Activated naive CD8-positive, alpha-beta T cell treated with anti-CD3 and anti-CD28 coated beads for 36 hours (primary cell): ENCODE measurements at places on chromosomes 12 and 14. TPM values are rescaled to one million over a fixed set of nuclear protein-coding genes. Genes with fewer than 3 reads are reported as not detected.

The SELPLG gene
- 22.2 TPM for total RNA-seq

The SERPINA1 gene
- total RNA-seq = 1.1 TPM

The RAPGEF3 gene
- 0.54 TPM for total RNA-seq

The AMIGO2 gene
- 20.6 TPM for total RNA-seq

The CACNA2D4 gene
- 3.8 TPM for total RNA-seq

The CLEC1B gene
- total RNA-seq = not detected

The KRT72 gene
- not detected for total RNA-seq

- no peak overlapping the region for H3K4me3 ChIP-seq
- peaks cover 30% of the 10 kb centered on the region for H3K36me3 ChIP-seq
- no peak for DNase-seq
- peaks cover 40% of the 10 kb centered on the region for H3K4me1 ChIP-seq
- no peaks in the 10 kb centered on the region for H3K27me3 ChIP-seq
These were observed 104.8 kb upstream of the PLEKHG7 start for GRCh38 chr12:92597997-92598396.

- H3K4me1 ChIP-seq = peaks cover 23% of the 10 kb centered on the region
- DNase-seq = no peak
- H3K27ac ChIP-seq = no peak overlapping the region
- no peak overlapping the region for H3K4me3 ChIP-seq
These were observed 5.2 kb downstream of the WNT10B start for GRCh38 chr12:48966177-48966895.

- no peak for DNase-seq
- H3K36me3 ChIP-seq = no peaks in the 10 kb centered on the region
- no peaks in the 10 kb centered on the region for H3K4me1 ChIP-seq
- peaks cover 41% of the 10 kb centered on the region for H3K27me3 ChIP-seq
- no peak overlapping the region for H3K4me3 ChIP-seq
These were observed 126.2 kb upstream of the PMCH start for GRCh38 chr12:102323799-102324198.

- no peaks in the 10 kb centered on the region for H3K36me3 ChIP-seq
- no peak overlapping the region for H3K27ac ChIP-seq
- DNase-seq = no peak
- H3K4me3 ChIP-seq = no peak overlapping the region
These were observed 68.4 kb upstream of the ASPG start for GRCh38 chr14:104016873-104017650.

DNA sequence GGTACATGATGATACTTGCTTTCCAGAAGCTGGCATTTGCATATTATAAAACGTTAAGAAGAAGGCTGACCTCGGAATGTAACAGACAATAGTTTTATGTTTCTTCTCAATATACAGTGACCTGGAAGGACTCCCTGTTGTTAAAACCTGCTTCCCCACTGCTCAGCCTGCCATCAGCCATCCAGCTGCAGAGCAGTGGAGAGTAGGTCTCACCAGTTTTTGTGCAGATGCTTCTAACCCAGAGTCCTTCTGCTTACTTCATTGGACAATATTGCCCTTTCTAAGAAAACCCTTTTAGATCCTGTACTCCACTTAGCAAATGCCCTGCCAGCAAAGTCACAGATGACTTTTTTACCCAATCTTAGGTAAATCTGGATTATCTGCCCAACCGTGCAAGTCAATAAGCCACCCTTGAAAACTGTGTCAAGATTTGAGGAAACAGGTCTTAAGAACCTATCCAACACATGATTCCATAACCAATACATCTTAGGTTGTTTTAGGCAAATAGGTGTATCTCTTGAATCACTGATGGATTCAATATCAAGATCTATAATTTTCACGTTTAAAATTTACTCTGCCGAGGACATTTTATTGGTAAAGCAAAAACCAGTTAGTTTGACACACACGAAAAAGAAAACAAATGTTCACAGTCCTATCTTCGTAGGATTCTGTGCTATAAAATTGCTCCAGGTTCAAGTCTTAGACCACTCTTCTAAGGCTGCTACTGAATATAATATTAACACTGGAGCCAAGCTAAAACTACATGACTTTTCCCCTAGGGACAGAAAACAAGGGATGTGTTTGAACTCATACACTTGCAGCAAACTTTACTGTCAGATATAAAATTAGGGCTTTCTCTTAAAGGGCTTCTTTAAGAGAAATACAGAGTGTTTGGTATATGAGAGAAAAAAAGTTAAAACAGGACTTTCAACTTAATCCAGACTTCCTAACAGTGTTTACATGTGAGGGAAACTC is 5.7 kb downstream of the PHLDA1 start:
- H3K27me3 ChIP-seq = peaks cover 6% of the 10 kb centered on the region
- H3K36me3 ChIP-seq = peaks cover 57% of the 10 kb centered on the region
- no peak overlapping the region for H3K27ac ChIP-seq
- H3K4me3 ChIP-seq = no peak overlapping the region
- H3K4me1 ChIP-seq = peaks cover 47% of the 10 kb centered on the region

- no peaks in the 10 kb centered on the region for H3K36me3 ChIP-seq
- DNase-seq = no peak
These were observed 48.2 kb upstream of the MAP3K9 start for GRCh38 chr14:70857496-70857890.

DNA sequence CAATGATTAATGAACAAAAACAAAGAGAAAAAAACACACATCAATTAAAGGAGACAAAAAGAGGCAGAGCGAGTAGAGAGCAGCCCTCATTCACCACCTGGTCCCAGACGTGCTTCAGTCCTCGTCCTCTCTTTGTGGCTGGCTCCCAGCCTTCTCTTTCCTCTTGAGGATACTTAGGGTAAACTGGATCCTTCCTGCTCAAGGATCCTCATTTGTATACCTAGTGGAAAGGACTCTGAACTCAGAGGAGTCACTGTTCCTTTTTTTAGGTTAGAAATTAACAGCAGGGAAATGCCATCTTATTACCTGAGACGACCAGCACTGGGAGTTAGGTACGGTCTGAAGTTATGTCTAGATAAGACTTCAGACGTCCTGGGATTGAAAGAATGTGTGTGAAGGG is 9.7 kb downstream of the MLEC start:
- no peaks in the 10 kb centered on the region for H3K27me3 ChIP-seq
- peaks cover 23% of the 10 kb centered on the region for H3K36me3 ChIP-seq
- peaks cover 16% of the 10 kb centered on the region for H3K4me1 ChIP-seq
- no peak overlapping the region for H3K27ac ChIP-seq
- no peak for DNase-seq

- peaks cover 32% of the 10 kb centered on the region for H3K4me1 ChIP-seq
- peaks cover 8% of the 10 kb centered on the region for H3K36me3 ChIP-seq
- H3K4me3 ChIP-seq = no peak overlapping the region
- H3K27ac ChIP-seq = no peak overlapping the region
- DNase-seq = peak; percentile 36
These were observed 3.6 kb downstream of the SMARCD1 start for GRCh38 chr12:50088577-50089335.

GRCh38 chr12:104460041-104460719 is 3.4 kb downstream of the CHST11 start:
- H3K36me3 ChIP-seq = peaks cover 11% of the 10 kb centered on the region
- H3K4me1 ChIP-seq = peaks cover 62% of the 10 kb centered on the region
- H3K27ac ChIP-seq = peak overlapping the region; percentile 74
- DNase-seq = no peak
- no peaks in the 10 kb centered on the region for H3K27me3 ChIP-seq

DNA sequence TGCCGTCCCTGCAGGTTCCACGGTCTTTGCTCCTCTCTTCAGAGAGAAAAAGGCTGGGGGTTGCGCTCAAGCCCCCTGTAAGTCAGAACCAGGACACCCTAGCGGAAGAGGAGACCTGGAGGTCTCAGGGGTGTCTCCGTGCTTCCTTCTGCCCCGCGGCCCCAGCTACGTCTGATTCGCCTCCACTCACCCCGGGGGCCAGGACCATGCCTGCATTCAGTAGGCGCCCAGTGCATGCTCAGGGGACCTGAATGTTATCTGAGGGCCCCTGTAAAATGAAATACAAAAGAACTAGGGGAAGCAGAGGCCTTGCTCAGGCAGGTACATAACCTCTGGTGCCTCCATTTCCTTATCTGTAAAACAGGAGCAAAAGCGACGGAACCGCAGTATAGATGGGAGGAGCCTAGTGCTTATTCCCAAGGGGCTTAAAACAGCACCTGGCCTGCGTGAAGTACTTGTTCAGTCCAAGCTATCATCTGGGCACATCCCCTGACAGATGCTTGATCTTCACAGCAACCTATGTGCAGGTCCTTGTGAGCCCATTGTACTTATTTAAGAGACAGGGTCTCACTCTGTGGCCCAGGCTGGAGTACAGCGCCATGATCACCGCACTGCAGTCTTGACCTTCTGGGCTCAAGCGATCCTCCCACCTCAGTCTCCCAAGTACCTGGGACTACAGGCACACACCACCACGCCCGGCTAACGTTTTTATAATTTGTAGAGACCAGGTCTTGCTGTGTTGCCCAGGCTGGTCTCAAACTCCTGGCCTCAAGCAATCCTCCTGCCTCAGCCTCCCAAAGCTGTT is 110.3 kb upstream of the NCOR2 start:
- DNase-seq = no peak
- no peaks in the 10 kb centered on the region for H3K36me3 ChIP-seq
- H3K27me3 ChIP-seq = no peaks in the 10 kb centered on the region
- H3K27ac ChIP-seq = no peak overlapping the region
- H3K4me3 ChIP-seq = no peak overlapping the region

- no peaks in the 10 kb centered on the region for H3K36me3 ChIP-seq
- H3K4me3 ChIP-seq = no peak overlapping the region
- H3K27ac ChIP-seq = no peak overlapping the region
These were observed 667.2 kb downstream of the GALC start for GRCh38 chr14:87325741-87326140.

GRCh38 chr12:15446807-15447206 is 124.5 kb downstream of the PTPRO start:
- H3K36me3 ChIP-seq = no peaks in the 10 kb centered on the region
- no peak overlapping the region for H3K4me3 ChIP-seq
- peaks cover 13% of the 10 kb centered on the region for H3K27me3 ChIP-seq
- no peak overlapping the region for H3K27ac ChIP-seq

- no peak overlapping the region for H3K4me3 ChIP-seq
- no peak overlapping the region for H3K27ac ChIP-seq
- H3K27me3 ChIP-seq = peaks cover 50% of the 10 kb centered on the region
- H3K36me3 ChIP-seq = no peaks in the 10 kb centered on the region
- no peak for DNase-seq
These were observed 37.8 kb downstream of the MYO1H start for GRCh38 chr12:109385339-109386058.

DNA sequence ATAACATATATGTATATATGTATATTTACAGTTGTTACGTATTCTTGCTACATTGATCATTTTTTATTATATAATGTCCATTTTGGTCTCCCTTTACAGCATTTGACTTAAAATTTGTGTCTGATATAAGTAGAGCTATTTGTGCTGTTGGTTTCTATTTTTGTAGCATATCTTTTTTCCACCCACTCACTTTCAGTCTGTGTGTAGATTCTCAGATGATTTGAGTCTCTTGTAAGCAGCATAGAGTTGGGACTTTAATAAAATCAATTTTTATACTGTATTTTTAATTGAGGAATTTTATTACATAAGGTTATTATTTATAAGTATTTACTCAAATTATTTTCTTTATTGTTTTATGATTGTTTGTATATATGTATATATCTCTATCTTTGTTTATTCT is 1293.7 kb downstream of the TMEM121 start:
- H3K36me3 ChIP-seq = no peaks in the 10 kb centered on the region
- H3K27ac ChIP-seq = no peak overlapping the region
- DNase-seq = no peak
- peaks cover 5% of the 10 kb centered on the region for H3K4me1 ChIP-seq

DNA sequence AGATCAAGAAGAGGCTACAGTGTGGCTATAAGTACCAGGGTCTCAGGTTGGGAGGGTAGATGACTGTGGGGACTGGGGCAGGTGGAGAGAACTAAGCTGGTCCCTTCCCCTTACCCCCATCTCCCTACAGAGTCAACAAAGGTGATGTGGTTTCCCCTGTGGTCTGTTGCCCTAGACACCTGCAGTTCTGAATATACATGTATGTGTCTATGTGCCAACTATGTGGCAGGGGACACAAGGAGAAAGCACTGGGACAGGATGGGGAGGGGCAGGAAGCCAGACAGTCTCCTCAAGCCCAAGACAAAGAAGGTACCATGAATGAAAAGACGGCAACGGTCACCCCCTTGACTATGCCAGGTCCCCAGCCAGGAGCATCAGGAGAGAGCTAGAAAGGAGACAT is 4.5 kb upstream of the HDAC7 start:
- no peaks in the 10 kb centered on the region for H3K27me3 ChIP-seq
- no peak overlapping the region for H3K4me3 ChIP-seq
- DNase-seq = no peak
- H3K36me3 ChIP-seq = no peaks in the 10 kb centered on the region
- H3K27ac ChIP-seq = peak overlapping the region; percentile 92

GRCh38 chr14:77889971-77890442 is 90.1 kb downstream of the ADCK1 start:
- no peak overlapping the region for H3K27ac ChIP-seq
- no peak for DNase-seq
- no peaks in the 10 kb centered on the region for H3K4me1 ChIP-seq

DNA sequence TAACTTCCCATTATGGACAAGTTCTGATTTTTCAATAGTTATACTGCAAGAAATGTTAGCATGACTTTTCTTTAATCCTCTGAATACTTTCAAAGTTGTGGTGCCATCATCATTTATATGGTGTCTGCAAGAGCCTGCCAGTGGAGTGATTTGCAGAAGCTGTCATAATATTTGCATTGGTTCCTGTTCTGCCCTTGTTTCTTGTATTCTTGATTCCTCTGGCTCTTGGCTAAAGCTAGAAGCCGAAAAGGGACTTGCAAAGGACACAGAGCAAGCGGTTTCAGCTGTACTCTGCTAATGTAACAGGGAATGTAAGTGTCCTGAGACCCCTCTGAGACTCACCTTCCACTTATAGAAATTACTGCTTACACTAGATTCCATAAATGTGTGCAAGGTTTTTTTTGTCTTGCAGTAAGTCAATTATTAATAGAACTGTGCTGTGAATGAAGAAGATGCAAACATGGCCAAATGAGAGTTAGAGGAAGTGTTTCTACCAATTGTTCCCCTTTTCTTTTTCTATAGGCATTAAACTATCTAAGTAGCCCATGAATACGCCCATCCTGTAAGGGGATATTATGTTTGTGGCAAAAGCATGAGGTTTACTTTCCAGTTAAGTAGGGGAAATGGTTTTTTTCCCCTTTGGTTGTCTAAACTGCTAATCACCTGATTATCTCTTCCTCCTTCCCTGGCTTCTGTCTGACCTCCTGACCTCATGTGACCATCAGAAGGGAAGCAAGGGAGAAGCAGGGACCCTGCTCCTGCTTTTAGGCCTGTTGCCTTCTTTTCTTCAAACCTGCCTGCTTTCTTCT is 5.3 kb downstream of the DYRK4 start:
- H3K4me1 ChIP-seq = peaks cover 2% of the 10 kb centered on the region
- no peak overlapping the region for H3K27ac ChIP-seq
- H3K27me3 ChIP-seq = peaks cover 23% of the 10 kb centered on the region
- peaks cover 2% of the 10 kb centered on the region for H3K36me3 ChIP-seq
- no peak overlapping the region for H3K4me3 ChIP-seq

GRCh38 chr14:39107591-39107996 is 4.6 kb upstream of the SEC23A start:
- H3K27me3 ChIP-seq = no peaks in the 10 kb centered on the region
- peaks cover 1% of the 10 kb centered on the region for H3K36me3 ChIP-seq
- H3K4me3 ChIP-seq = no peak overlapping the region

GRCh38 chr14:93379831-93380230 is 32.8 kb downstream of the COX8C start:
- no peaks in the 10 kb centered on the region for H3K36me3 ChIP-seq
- no peak for DNase-seq
- H3K27ac ChIP-seq = no peak overlapping the region

- H3K4me3 ChIP-seq = no peak overlapping the region
- no peaks in the 10 kb centered on the region for H3K4me1 ChIP-seq
- no peak overlapping the region for H3K27ac ChIP-seq
- no peaks in the 10 kb centered on the region for H3K36me3 ChIP-seq
- H3K27me3 ChIP-seq = peaks cover 68% of the 10 kb centered on the region
- no peak for DNase-seq
These were observed 9.3 kb upstream of the PTHLH start for GRCh38 chr12:27981874-27982273.
